Heart right ventricle (tissue), 16 donors: ENCODE measurements at places on chromosomes 7 and 10.

- DNase-seq, result no peak
These were observed 4.7 kb downstream of the DNAH11 start for GRCh38 chr7:21547501-21547900.

GRCh38 chr7:44058759-44059218 is 6.6 kb downstream of the PGAM2 start:
- no peak for DNase-seq

GRCh38 chr10:98168147-98168546 is 33.7 kb downstream of the R3HCC1L start:
- no peak for DNase-seq

DNA sequence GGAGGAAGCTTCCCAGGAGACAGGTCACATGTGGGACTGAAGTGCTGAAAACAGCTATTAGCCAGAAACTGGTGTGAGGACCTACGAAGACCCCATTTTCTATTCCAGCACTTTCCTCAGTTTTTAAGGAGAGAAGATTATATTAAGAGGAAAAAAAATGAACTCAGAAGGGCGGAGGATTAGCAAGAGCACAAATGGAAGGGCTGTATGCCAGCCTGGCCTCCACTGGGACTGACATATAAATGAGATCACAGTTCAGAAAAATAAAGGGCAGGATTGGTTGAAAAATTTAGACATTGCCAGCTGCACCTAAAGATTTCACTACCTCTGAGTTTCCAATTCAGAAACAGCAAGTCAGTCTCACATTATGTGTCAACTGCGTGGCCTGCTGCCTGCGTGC is 53.0 kb downstream of the GSDME start:
- no peak for DNase-seq

DNA sequence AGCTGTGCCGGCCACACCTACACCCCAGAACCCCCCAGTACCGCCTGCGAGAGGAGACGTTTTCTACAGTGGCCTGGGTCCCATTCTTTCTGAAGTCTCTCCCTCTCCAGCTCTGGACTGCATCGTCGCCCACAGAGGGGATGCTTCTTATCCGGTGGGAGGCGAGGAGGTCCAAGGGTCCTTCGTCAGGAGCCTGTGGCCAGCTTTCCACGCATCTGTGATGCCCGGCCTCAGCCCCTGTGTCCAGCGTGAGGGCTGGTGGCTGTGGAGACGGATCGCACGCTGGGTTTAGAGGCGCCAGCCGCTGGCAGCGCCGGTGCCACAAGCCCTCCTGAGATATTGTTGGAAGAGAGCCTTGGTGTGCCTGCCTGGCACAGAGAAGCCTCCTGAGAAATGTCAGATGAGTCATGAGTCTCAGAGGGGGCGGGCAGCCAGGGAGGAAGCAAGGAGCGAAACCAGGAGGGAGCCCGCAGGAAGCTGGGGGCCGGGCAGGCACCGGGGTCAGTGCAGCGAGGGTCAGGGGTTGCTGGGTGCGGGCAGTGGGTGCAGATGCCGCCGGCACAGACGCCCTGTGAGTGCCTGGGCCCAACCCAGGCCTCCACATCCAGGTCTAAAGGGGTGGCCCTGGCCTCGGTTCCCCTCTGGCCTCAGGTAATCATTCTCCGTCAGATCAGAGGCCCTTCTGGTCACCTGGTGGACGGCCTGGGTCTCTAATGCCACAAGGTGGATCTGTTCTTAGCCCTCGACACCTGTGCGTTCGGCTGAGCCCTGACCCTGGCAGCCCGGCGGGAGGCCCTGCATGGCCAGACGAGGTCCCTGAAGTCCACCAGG is 86.0 kb upstream of the DIP2C start:
- no peak for DNase-seq

DNA sequence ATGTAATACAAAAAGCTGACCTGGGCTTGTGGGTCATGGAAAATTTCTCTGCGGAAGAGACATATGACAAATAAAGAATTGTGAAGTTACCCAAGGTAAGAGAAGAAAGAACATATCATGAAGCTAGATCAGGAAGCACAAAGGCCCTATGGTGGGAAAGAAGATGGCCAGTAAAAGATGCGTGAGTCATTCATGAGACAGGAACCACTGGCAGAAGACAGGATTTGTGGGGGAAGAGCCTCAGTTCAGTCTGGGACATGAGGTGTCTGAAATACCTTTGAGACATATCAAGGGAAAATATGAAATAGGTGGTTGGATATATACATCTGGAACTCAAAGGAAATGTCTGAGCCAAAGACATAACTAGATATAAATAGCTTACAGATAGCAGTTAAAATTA is 27.7 kb upstream of the AMPH start:
- DNase-seq, result no peak

GRCh38 chr7:67462781-67463191 is 466.2 kb downstream of the TYW1 start:
- DNase-seq, result no peak

DNA sequence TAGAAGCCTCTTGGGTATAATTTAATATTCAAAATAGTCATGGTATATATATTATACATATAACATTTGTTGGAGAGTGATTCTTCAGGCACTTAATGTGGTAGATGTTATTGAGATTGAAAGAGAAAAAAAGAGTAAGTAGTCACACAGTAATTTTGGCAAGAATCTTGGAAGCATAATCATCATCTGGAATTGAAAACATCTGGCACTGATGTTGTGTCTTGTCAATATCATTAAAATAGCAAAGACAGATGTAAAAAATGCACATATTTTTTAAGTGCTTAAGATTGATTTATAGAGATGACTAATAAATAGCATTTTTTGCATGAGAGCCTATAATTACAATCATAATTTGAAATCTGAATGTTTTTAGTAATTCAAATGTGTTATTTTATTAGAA is 9.5 kb downstream of the SEMA3D start:
- no peak for DNase-seq

DNA sequence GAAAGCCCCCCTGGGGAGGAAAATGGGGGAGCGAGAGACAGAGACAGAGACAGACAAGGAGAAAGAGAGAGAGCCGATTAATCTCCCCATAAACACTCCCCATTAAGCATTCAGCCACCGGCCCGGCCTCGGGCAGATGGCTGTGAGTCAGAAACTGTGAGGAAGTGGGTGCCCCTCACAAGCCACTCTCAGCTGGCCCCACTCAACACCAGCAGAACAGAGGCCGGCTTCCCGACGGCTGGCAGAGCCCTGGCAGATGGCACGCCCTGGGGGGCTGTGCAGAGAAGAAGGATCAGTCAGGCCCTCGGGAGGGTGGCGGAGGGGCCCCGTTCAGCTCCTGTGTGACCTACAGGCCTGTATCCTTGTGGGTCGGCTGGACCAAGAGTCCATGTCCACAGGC is 41.2 kb downstream of the CAMK2B start:
- DNase-seq, result no peak

GRCh38 chr7:17618652-17618974 is 320.2 kb downstream of the AHR start:
- no peak for DNase-seq

GRCh38 chr7:3370068-3370830 is 69.2 kb downstream of the SDK1 start:
- DNase-seq, result no peak

DNA sequence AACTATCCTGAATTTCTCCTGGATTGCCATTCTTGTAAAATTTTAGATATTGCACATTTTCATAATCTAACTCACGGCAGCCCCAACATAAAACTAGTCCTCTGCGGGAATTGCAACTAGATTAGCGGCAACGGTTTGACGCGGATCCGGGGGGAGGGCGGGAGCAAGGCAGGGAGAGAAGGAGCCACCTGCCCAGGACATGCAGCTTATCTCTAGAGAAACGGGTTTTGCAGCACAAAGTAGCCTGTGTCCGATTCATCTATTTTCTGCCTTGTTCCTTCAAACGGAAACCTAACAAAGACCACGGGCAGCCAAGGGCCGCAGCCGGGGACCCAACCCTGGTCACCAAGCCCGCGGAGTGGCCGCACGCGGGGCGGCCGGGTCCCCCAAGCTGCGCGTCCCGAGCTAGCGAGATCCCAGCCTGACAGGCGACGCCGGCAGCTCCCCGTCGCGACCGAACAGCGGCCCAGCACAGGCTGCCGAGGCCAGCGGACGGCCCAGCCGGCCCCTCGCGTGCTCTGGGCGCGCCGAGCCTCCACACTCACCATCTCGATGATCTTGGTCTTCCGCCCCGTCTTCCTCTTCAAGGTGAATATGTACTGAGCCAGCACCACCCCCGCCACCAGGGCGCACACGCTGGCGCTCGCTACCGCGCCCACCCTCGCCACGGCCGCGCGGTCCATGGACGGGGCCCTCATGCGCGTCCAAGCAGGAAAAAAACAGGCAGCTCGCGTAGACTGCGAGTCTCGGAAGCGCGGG is at the start of gene NT5C3A:
Gene NT5C3A (minus strand): TSS at position 754 of the 759 bp plus-strand sequence. CDS start 71 bp downstream, at position 683.
- DNase-seq, result peak; percentile 50

DNA sequence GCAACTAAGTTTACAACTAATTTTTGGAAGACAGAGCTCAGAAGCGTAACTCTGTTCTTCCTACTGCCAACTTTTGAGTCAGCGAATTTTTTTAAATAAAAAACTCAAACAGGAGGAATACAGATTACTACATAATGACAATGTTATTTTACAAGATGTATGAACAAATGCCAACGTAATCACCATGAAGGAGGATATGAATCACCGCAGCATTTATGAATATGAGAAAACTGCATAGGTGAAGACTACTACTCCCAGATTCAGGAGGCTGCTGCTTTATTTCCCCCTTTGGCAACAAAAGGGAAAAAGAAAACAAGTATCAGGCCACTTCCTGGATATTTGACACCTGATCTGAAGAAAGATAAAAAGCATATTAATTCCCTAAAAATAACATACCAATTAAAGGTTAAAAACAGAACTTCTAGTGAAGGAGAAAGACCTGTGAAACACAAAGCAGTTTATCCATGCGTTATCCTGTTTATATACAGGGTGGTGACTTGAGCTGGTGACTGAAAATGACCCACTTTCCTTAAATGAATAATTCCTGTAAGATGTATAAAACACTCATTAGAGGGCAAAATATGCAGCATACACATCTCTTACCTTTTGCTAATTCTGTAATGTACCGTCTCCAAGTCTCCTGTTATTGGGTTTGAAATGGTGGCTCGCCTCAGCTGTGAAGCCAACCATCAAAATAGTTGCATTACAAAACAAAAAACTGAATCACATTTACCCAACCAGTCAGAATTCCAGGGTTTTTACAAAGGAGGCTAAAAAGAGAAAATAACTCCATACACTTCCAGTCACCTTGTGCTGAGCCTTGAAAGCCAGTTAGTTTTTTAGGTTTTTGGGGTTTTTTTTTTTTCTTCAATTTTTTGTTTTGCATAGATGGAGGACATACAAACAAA is 52.0 kb downstream of the P4HA1 start:
- no peak for DNase-seq

GRCh38 chr7:134832367-134832766 is 52.9 kb downstream of the CALD1 start:
- no peak for DNase-seq

DNA sequence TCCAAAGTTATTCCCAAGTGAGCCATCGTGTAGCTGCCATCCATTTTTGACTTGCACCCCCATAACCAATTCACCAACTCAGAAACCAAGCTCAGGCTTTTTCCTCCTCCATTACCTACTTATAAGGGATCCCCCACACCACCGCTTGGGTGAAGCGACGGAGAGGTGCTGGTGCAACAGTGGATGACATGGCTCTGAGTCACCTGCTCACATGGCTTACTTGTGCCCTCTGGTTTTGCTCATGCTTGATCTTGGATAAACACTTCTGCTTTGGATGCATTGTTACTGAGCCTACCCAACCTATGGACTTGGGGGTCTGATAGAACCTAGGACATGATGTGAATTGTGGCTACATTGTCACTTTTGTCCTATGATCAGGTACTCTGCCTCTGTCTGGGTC is 12.0 kb upstream of the AKR1B1 start:
- DNase-seq, result no peak

GRCh38 chr7:157506268-157506667 is 169.5 kb downstream of the DNAJB6 start:
- no peak for DNase-seq

DNA sequence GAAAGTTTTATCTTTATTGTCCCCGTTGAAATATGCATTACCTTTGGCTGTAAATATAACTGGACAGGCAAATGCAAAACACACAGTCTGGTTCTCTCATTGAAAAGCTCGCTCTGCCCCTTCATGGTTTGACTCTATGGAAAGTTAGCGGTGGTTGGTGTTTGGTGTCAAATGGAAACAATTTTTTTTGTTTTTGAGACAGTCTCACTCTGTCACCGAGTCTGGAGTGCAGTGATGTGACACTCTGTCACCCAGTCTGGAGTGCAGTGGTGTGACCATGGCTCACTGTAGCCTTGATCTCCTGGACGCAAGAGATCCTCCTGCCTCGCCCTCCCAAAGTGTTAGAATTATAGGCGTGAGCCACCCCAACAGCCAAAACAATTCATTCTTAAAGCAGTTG is 149.7 kb downstream of the LRRC4 start:
- no peak for DNase-seq

DNA sequence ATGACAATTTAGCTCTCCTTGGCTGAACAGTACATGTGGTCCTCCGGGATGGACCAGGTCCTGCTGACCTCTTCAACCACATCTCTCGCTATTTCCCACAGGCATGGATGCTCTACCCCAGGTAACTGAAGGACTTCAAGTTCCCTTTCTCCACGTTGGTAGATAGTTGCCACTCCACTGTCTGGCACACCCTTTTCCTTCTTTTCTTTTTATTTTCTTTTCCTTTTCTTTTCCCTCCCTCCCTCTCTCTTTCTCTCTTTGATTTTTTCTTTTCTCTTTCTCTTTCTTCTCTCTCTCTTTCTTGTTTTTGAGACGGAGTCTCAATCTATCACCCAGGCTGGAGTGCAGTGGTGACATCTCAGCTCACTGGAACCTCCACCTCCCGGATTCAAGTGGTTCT is 2.8 kb upstream of the ACBD7 start:
- no peak for DNase-seq

DNA sequence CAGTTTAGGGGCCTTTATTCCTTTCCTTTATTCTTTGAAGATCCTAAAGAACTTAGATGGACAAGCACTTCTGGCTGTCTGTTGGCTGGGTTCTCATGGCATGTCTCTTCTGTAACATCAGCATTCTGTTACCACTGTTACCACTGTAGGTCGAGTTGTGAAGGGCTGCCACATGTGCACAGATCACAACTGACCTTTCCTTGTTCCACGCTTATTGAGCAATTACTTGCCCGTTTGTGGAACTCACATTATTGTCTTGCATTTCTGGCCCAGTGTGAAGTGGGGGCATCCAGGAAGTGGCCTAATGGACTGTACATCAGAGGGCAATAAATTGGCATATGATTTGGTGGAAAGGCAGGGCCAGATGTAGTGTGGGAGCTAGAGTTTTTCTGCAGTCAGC is 23.7 kb downstream of the GBF1 start:
- DNase-seq, result no peak

GRCh38 chr7:97027427-97028234 is 3.0 kb upstream of the DLX5 start:
- peak; percentile 73 for DNase-seq

- no peak for DNase-seq
These were observed 657.8 kb downstream of the SORCS1 start for GRCh38 chr10:106506526-106507283.

GRCh38 chr7:27193335-27194001 is 6.4 kb downstream of the HOXA13 start:
- no peak for DNase-seq
